ENCODE measurements at places on chromosomes 5 and 9.

DNA sequence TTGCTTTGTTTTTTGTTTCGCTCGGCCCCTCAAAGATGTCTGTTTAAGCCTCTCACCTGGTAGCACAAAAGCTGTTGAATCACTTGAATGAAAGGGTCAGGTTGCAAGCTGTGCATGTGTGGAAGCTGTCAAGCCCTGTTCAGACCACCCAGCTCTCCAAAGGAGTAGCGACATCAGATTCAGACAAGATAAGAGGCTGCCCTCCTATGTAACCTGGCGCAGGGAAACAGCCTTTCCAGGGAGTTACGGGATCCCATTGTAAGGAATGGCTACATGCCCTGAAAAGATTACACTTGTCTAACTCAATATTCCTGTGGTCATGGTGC lies 2.9 kb downstream of the FREM1 start:
- no peak for DNase-seq

GRCh38 chr9:36964791-36965190 lies 69.3 kb downstream of the PAX5 start:
- DNase-seq, result no peak

DNA sequence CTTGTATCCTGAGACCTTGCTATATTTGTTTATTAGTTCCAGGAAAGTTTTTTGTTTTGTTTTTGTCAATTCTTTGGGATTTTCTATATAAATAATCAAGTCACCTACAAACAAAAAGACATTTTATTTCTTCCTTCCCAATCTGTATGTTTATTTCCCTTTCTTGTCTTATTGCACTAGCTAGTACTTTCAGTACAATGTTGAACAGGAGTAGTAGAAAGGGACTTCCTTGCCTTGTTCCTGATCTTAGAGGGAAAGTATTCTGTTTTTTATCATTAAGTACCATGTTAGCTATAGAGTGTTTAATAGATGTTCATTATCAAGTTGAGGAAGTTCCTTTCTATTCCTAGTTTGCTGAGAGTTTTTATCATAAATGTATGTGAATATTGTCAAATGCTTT lies 119.5 kb upstream of the TLE4 start:
- DNase-seq, result no peak

DNA sequence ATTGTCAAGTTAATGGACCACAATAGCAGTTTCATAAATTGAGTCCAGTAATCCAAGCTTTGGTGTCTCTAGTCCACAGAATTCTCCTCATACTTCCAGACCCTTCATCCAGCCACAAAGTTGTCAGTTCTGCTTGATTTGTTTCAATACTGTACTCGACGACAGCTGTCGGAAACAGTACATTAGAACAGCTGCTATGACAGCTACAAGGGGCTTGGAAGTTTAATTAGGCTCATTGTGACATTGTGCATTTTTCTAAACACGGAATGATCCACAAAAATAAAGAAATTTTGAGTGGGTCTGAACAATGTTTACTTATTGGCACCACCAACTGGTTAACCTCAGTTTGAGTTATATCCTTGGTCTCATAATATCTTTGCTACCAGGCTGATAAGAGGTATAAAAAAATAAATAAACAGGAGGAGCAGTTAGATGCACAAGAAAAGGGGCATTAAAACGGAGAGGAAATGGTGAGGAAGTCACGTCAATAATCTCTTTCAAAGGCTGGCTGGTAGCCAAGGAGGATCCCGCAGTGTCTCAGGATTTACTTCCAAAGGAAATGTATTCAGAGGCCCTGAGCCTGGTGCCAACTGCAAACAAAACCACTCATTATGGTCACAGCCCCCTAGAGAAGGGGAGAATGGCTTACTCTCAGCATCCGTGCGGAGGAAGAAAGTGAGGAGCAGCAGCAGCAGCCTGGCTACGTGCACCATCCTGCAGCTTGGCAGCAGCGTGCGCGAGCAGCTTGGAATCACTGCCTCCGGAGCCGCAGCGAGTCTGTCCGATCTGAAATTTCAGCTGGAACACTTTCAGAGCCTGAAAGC lies 933.8 kb upstream of the DMAC1 start:
- no peak for DNase-seq

GRCh38 chr5:103487822-103488493 lies 74.6 kb downstream of the NUDT12 start:
- DNase-seq, result no peak

DNA sequence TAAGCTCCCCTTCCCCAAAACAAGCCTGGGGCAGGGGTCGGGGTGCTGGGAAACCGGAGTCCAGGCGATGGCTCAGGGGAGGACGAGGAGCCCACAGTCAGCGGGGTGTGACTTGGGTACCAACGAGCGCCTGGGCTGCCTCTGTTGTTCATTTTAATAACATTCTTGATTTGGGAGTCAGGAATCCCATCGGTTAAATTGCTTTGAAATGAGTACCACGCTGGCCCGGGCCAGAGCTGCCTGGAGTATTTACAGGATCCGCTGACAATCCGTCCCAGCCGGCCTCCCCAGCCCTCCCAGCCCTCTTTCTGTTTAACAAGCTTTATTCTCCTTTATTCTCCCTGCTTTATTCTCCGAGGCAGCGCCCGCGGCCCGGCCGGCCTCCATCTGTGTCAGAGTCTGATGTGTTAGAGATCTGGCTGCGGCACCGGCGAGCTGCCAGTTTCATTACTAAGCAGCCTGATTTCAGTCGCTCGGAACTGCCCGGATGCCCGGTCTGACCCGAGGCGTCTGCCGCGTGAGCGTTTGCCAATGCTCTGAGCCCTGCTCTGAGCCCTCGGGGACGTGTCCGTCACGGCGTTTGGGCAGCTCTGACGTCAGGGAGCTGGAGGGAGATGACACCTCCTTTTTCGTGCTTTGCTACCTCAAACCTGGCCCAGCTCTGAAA lies 16.5 kb upstream of the QRFP start:
- DNase-seq, result no peak

DNA sequence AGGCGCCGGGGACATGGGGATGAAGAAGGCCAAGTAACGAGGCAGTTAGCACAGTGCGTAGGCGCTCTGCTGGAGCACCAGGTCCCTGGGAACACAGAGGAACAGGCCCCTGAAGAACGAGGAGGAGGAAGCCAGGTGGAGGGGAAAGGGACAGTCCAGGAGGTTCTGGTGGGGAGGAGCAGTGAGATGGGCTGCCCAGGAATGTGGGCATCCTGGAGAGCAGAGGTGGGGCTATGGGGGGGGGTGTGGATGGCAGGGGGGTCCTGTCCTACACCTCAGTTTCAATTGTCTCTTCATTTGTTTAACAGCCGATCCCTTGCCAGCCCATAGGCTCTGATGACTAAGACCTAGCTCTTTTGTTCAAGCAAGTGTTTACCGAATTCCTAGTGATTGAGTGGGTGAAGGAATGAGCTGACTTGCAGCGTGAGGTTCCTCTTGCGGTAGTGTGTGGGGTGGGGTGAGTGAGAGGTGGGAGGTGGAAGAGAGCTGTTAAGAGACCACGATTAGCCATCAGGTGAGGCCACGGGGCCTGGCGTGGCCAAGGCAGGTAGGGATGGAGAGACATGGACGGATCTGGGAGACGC lies 8.4 kb upstream of the PHYHD1 start:
- no peak for DNase-seq
